Osteocyte (in vitro differentiated cells): ENCODE measurements at places on chromosomes 16 and 17. TPM values are rescaled to one million over a fixed set of nuclear protein-coding genes. Genes with fewer than 3 reads are reported as not detected.

DNA sequence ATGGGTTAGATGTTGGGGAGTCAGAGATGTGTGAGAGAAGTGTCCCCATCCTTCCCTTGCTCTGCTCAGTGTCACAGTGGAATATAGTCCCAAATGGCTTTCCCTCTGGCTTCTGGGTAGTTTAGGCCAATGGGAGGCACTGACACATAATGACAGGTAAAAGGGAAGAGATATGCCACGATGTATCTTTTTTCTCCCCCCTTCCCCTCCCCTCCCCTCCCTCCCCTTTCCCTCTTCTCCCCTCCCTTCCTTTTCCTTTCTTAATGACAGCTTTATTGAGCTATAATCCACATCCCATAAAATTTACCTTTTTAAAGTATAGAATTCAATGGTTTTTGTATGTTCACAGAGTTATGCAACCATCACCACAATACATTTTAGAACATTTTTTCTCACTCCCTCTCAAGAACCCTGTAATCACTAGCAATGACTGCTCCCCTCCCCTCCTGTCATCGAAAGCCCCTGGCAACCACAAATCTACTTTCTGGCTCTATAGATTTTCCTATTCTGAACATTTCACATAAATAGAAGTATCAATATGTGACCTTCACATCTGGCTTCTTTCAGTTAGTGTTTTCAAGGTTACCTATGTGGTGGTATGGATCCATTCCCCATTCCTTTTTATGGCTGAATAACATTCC, 617 bp upstream of the CCR7 start:
- H3K36me3 ChIP-seq, result no peaks in the 10 kb centered on the region
- H3K27ac ChIP-seq, result no peak overlapping the region
- peaks cover 3% of the 10 kb centered on the region for H3K4me1 ChIP-seq
- H3K27me3 ChIP-seq, result peaks cover 40% of the 10 kb centered on the region
- no peak for DNase-seq
- H3K4me3 ChIP-seq, result no peak overlapping the region

- H3K27me3 ChIP-seq, result no peaks in the 10 kb centered on the region
- no peaks in the 10 kb centered on the region for H3K36me3 ChIP-seq
- no peak overlapping the region for H3K4me3 ChIP-seq
- DNase-seq, result no peak
- H3K4me1 ChIP-seq, result peaks cover 49% of the 10 kb centered on the region
Observed at GRCh38 chr17:1181753-1182137, 2.0 kb upstream of the ABR start.

The ARHGAP23 gene
- 165 and 177 TPM in 2 replicates for total RNA-seq

DNA sequence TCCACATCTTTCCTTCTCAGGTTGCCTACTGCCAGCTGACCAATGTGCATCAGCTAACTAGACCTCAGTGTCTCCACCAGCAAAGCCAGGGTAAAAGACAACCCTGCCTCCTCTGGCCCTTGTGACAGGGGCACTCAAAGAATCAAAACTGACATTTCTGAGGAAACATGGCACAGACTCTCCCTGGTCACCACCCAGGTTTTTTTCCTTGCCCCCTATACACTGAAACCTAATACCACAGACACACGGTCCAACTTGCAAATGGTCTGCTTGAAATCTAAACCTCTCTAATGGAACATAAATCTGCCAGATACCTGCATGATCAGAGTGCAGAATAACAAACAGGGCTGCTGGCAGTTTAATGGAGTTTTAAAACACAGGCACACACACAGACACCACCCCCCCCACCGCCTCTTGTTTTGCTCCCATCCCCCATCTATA, 19.5 kb upstream of the CORO6 start:
- no peak overlapping the region for H3K4me3 ChIP-seq
- H3K4me1 ChIP-seq, result peaks cover 64% of the 10 kb centered on the region
- no peak for DNase-seq
- peak overlapping the region; percentile 77 for H3K27ac ChIP-seq
- no peaks in the 10 kb centered on the region for H3K27me3 ChIP-seq

The OR1A1 gene
- not detected in 2 replicates for total RNA-seq

GRCh38 chr16:50992350-50993032, 158.6 kb downstream of the SALL1 start:
- H3K27me3 ChIP-seq, result no peaks in the 10 kb centered on the region
- H3K36me3 ChIP-seq, result peaks cover 3% of the 10 kb centered on the region
- no peak for DNase-seq
- no peak overlapping the region for H3K4me3 ChIP-seq
- no peaks in the 10 kb centered on the region for H3K4me1 ChIP-seq

- H3K4me1 ChIP-seq, result peaks cover 28% of the 10 kb centered on the region
- no peak overlapping the region for H3K27ac ChIP-seq
- H3K27me3 ChIP-seq, result no peaks in the 10 kb centered on the region
- H3K4me3 ChIP-seq, result no peak overlapping the region
- H3K36me3 ChIP-seq, result no peaks in the 10 kb centered on the region
- DNase-seq, result no peak
Observed at GRCh38 chr17:68509141-68510057, 2.8 kb upstream of the PRKAR1A start.

DNA sequence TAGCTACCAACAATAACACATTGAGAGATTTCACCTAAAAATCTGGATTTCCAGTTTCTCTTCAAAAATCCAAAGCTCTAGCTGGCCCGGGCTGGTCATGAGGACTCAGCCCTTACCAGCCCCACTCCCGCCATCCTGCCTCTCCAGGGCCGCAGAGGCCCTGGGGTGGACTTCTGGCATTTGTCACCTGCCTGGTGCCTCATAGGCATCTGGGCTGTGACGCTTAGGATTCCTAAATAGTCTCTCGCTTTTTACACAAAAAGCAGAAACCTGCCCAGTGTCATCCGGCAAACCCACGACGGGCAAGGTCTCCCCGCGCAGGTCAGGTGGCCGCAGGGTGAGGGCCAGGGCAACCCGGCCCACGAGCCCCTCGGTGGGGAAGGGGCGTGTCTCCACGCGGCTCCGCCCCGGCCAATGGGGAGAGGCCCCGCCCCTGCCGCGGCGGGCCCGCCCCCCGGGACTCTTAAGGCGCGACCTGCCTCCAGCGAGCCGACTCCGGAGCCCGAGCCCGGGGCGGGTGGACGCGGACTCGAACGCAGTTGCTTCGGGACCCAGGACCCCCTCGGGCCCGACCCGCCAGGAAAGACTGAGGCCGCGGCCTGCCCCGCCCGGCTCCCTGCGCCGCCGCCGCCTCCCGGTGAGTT, at the start of gene VASN:
VASN (plus strand) TSS at position 492 of the 644 bp plus-strand sequence. CDS start 9,030 bp downstream, outside the sequence.
- H3K27ac ChIP-seq, result peak within 1 kb of the TSS; percentile 89
- H3K4me1 ChIP-seq, result peaks cover 55% of the 10 kb centered on the region
- H3K36me3 ChIP-seq, result peaks cover 2% of the 10 kb centered on the region
- no peaks in the 10 kb centered on the region for H3K27me3 ChIP-seq

DNA sequence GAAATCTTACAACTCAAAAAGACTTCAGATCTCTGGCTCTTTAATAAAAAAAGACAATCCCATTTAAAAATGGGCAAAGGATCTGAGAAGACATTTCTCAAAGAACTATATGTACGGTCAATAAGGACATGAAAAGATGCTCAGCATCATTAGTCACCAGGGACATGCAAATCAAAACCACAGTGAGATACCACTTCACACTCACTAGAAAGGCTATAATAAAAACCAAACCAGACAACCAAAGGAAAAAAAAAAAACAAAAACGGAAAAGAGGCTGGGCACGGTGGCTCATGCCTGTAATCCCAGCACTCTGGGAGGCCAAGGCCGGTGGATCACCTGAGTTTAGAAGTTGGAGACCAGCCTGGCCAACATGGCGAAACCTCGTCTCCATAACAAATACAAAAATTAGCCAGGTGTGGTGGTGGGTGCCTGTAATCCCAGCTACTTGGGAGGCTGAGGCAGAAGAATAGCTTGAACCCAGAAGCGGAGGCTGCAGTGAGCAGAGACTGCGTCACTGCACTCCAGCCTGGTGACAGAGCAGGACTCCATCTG, 1.7 kb upstream of the NPIPB7 start:
- peaks cover 21% of the 10 kb centered on the region for H3K36me3 ChIP-seq
- H3K27ac ChIP-seq, result no peak overlapping the region
- no peak for DNase-seq
- no peak overlapping the region for H3K4me3 ChIP-seq

DNA sequence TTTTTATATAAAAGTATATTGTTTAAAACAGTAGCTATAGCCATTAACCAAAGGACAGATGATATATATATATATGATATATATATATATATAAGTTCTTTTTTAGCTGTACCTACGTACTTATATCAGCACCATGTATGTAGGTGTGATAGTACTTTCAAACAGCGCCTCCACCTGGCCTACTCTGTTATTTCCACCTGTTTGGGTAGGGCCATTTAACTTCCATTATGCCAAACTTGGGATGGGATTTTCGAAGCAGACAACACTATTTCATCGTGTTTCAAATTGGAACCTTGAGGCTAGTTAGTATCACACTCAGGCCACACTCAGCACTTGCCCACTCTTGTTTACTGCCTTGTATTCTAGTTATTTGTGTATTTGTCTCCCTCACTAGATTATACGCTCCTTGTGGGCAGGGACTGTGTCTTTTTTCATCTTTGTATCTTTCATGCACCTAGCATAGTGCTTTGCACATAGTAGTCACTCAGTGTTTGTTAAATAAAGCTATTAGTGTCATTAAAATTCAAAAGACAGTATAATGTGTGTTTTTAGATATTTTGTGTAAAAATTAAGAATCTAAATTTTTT, 11.8 kb upstream of the CLTC start:
- H3K4me1 ChIP-seq, result no peaks in the 10 kb centered on the region
- H3K36me3 ChIP-seq, result peaks cover 45% of the 10 kb centered on the region
- H3K27ac ChIP-seq, result no peak overlapping the region
- H3K27me3 ChIP-seq, result no peaks in the 10 kb centered on the region
- no peak for DNase-seq

The TAC4 gene
- total RNA-seq, result not detected in 2 replicates

The MYO15B gene
- 40.8 and 42.5 TPM in 2 replicates for total RNA-seq

DNA sequence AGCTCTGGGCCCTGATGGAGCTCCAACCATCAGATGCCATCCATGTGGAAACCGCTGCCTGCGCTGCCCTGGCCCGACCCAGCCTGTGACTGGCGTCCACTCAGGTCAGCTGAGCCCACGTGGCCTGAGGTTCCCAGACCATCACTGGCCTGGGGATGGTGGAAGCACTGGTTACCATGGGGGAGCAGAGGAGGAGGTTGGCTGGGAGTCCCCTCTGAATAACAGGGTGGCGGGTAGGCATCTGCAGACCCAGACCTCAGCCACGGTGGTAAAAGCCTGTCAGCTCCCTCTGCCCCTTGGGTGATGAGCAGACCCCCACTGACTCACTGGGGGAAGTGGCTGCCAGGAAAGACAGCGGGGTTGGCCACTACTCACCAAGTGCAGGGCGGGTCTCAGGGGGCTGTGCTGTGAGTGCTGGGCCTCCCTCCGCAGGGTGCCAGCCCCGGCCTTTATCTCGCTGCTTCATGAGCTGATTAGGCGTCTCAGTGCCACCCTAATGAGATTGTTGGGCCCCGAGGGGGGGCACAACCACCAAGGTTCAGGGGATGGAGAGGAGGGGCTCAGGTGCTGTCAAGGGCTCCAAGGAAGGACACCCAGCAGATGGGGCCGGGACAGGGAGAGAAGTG, at the start of gene PDE6G:
PDE6G (minus strand) TSS at position 425 of the 626 bp plus-strand sequence. CDS start 3,237 bp downstream, outside the sequence.
- no peaks in the 10 kb centered on the region for H3K36me3 ChIP-seq
- DNase-seq, result no peak
- H3K27me3 ChIP-seq, result no peaks in the 10 kb centered on the region
- H3K4me3 ChIP-seq, result no peak within 1 kb of the TSS

The WFIKKN2 gene
- total RNA-seq, result not detected in 2 replicates

The FBXO39 gene
- not detected in 2 replicates for total RNA-seq

DNA sequence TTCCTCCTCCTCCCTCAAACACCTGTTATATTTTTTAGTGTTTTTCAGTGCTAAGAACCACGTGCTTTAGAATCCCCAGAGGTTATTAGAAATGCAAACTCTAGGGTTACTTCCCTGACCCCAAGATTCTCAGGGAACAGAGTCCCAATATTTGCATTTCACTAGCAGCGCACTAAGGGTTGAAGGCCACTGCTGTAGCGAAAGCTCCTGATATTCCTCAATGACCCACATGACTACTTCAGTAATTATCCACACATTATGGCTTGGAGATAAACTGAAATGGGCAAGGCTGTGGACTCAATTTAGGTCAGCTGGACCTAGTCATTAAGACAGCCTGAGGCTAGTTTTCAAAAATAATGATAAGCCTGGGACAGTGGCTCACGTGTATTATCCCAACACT, 78.5 kb upstream of the BCAR1 start:
- H3K27ac ChIP-seq, result no peak overlapping the region
- peaks cover 3% of the 10 kb centered on the region for H3K36me3 ChIP-seq
- no peak for DNase-seq
- H3K4me1 ChIP-seq, result peaks cover 15% of the 10 kb centered on the region

DNA sequence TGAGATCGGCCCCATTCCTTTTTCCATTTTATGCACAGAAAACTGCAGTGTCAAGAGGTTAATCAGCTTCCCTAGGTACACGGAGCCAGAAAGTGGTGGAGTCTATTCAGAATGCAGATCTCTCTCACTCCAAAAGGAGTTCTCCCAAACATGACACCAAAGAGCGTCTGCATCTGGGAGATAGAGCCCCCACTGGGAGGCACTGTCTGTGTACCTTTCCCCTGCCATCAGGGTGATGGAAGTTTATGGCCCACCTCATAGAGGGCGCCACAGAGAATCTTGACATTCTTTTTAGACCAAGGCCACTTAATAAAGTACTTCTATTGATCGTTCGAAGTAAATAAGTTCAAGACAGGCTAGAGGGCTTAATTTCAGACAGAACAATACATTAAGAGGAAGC, 493.7 kb upstream of the ERCC4 start:
- no peak overlapping the region for H3K27ac ChIP-seq
- no peaks in the 10 kb centered on the region for H3K36me3 ChIP-seq
- no peak for DNase-seq
- H3K4me3 ChIP-seq, result no peak overlapping the region

DNA sequence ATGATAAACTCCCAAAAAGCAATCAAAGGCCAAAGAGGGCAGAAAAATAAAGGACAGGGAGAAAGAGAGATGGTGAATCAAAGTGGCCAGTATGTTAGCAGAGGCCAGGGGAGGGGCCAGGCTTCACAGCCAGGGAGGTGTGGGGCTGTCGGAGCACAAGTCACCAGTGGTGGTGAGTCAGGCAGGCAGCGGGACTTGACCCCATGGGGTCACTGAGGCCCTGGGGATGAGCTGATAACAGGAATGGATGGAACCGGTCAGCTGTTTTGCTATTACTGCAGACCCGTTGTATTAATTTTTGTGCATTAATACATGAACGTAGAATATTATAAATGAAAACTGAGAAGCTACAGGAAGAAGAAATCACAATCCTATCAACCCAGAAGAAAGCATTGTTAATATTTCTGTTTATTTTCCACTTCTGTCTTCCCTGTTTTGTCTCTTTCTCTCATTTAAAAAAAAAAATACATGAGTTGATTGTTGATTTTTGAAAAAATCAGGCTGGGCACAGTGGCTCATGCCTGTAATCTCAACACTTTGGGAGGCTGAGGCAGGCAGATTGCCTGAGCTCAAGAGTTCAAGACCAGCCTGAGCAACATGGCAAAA, 106.9 kb downstream of the SOCS1 start:
- no peaks in the 10 kb centered on the region for H3K27me3 ChIP-seq
- DNase-seq, result no peak
- H3K4me1 ChIP-seq, result no peaks in the 10 kb centered on the region
- H3K4me3 ChIP-seq, result no peak overlapping the region
- no peak overlapping the region for H3K27ac ChIP-seq
